ENCODE measurements at places on chromosomes 1 and 21. TPM values are rescaled to one million over a fixed set of nuclear protein-coding genes. Genes with fewer than 3 reads are reported as not detected.

Gene TCHHL1
- not detected for total RNA-seq

Gene GPR25
- total RNA-seq, result not detected

Gene ZMYND12
- total RNA-seq, result 3.9 TPM

Gene TNFRSF14
- 48.7 TPM for total RNA-seq

Gene WNT4
- total RNA-seq, result 0.35 TPM

Gene FCGR1A
- 1.1 TPM for total RNA-seq

Gene KRTAP20-4
- not detected for total RNA-seq

Data from left lobe of liver (tissue), 2 donors.